ENCODE measurements at places on chromosomes 4 and X.

DNA sequence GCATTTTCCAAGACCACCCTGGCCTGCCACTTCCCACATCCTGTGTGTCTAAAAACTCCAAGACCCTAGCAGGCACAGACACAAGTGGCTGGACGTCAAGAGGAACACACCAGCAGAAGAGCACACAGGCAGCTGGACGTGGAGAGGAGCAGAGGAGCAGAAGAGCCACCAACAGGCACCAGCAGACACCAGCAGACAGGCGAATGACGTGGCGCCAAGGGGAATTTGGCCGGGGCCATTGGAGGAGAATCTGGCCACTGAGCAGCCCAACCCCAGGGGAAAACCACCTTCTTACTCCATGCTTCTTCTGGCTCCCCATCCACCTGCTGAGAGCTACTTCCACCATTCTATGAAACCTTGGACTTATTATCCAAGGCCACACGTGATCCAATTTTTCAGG, 243.1 kb upstream of the CTSO start:
- DNase-seq, result no peak

DNA sequence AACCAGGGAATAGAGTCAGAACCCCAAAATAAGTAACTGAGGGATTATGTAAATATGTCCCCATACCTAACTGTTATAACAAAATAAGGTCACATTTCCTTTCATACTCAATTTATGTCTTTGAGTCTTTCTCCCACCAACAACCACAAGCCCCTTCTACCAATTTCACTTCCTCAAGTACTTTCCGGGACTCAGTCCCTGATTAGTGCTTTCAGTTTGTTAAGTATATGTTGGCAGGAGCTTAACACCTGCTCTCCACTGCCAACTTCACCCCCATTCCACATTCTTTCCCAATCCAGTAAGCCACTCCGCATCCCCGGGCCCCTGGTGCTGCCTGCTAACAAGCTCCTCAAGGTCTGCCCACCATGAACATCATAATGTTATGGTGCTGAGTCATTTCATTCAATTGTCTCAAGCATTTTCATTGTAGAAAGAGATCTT, 71.3 kb upstream of the SPRY1 start:
- no peak for DNase-seq

DNA sequence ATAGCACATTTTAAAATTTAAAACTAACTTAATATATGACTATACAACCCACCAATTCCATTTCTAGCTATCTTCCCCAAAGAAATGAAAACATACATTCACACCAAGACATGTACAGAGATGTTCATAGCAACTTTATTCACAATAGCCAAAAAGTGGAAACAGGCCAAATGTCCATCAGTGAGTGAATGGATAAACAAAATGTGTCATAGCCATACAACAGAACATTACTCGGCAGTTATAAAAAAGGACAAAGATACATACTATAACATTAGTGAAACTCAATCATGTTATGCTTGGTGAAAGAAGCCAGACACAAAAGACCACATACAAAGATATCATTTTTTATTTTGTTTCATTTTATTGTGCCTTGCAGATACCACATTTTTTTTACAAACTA, 396.8 kb downstream of the PACRGL start:
- no peak for DNase-seq

DNA sequence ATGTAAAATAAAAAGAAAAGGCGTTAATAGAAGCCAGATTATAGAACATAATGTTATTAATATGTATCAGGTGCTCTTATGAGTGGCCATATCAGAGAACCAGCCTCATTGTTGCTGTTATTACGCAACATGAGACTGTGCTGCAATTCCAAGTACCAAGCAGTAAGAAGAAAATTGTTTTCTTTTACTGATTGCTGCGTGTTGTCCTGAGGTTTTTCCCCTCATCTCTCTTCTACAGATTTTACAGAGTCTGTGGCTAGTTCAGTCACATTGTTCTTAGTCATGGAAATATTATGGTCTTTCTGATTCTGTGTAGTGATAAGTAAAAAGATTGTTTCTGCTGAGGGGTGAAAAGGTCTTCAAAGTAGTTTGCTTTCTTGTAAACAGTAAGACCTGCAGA, 55.9 kb downstream of the NPNT start:
- DNase-seq, result no peak

DNA sequence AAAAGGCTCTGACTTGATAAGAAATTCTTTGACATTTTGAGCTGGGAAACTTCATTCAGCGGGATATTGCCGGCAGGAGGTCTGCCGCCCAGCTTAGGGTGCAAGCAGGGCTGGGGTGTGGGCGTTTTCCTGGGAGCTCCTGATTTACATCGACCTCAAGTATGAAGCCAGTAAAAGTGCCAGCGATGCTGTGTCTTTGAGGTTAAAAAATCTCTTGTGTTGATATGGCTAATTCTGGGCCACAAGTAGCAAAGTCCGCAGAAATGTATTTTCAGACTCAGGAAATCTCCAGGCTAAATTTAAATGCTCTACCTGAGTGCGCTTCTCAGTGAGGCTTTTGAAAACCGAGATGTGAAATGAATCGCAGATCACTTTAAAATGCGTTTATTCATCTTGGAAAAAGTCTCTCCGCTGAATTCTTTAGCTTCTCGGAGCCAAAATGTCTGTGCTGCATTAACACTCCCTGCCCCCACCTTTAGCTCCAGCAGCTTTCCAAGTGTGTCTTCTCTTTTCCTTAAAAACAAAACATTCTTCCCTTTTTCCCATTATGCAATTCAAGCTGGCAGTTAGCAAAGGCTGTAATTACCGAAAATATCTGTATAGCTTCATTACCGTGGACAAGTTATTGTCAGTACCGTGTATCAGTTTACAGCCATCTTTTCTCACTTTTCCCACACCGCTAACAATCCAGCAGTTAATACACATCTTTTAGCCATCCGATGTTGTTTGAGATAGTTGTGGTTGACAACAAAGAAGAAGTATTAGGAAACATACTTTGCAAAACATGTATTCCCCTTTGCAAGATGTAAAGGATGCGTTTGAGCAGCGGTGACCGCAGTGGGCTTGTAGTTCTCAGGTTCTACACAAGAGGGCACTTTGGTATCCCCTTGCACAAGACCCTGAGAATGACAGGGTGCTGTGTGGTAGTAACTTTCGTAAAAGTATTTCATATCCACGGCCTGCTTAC, 136.0 kb upstream of the STX18 start:
- no peak for DNase-seq
